Stimulated activated CD4-positive, alpha-beta T cell treated with anti-CD3 and anti-CD28 coated beads, Interleukin-15, amount 100 ng/mL, for 1 hour (primary cell): ENCODE measurements at places on chromosomes 6 and 20.

DNA sequence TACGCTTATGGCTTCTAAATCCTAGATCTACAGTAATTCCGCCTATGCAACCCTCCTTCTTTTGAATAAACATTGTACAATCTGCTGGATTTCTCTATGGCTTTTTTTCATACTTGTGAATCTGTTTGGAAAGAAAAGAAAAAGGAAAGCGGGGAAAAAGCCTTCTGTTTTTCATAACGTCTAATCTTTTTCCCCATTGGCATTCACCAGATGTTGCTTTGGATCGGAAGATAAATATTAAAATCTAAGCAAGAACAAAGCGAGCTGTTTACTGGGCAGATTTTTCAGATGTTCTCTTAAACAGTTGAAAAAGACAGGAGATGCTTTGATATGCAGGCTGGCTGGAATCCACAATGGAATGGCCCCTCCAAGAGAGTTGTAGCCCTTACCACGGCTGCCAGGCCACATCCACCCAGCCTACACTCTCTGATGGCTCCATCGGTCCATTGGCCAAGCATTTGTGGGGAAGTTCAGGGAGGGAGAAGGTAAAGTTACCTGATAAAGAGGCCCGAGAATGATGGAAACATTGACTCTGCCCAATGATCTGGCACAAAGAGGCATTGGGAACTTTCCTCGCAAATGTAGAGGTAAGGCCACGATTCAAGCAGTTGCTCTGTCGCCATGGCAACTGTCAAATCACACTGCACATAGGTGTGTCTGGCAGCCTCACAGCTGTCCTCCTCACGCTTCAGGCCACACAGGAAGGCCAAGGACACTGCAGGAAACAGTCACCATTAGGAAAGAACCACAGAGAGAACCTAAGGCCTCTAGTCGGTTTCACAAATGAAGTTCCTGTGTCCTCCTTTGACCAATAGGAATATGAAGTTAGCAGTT lies 70.3 kb downstream of the PKHD1 start:
- DNase-seq: no peak

- no peak for DNase-seq
Measured at GRCh38 chr6:67896476-67896875, 738.6 kb upstream of the ADGRB3 start.

DNA sequence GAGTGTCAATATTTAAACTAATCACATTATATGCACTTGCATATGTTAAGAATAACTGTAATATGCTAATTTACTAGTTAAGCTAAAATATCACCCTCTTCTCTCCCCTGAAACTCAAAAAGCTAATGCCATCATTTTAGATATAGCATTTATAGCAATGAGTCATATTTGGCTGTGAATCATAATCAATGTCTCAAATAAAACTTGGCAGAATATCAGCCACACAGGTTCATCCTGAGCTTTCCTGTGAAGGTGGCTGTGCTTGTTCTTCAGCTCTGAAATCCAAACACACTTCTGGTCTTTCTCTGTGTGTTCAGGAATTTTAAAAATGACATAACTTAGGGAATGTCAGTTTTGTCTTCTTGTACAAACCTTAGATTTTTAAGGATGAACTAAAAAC lies 12.8 kb upstream of the PNRC1 start:
- DNase-seq: no peak

DNA sequence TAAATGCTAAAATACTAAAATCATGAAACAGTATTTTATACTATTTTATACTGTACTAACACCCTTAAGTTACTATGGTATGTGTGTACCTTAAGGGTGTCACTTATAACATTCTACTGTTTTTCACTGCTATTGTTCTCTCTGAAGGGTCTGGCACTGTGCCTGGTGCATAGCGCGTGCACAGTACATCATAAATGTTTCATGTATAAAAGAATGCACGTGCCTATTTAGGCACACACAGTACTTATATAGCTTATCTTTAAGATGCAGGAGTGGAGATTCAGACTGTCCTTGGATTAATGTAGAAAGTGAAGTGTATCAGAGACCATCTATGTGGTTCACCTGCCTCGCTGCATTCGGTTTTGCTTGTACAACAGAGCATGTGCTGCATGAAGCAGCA lies 64.0 kb upstream of the SGK1 start:
- no peak for DNase-seq

GRCh38 chr6:33717934-33718455 lies 6.5 kb upstream of the UQCC2 start:
- no peak for DNase-seq

- no peak for DNase-seq
Measured at GRCh38 chr6:143970456-143971218, 37.4 kb downstream of the PLAGL1 start.

DNA sequence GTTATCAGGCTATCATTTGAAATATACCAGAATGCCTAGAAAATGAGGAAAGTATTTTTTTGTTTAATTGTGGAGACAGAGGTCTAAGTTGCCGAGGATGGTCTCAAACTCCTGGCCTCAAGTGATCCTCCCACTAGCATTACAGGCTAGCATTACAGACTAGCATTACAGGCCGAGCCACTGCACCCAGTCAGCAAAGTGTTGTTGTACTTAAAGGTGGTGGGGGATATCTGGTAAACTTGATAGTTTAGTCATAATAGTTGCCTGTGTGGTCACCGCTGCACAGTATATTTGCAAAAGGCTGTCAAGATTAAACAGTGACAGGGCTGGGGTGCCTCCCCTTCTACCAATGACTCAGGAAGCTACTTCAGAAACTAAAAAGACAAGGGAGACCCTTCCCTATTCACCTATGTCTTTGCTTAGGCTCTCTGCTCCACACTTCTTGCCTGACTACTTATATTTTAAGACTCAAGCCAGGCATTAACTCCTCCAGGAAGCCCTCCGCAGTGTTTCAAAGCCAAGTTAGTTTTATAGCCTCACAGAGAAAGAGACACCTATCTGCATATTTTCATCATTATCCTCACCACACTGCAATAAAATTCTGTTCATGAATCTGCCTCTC lies 3.1 kb upstream of the AKIRIN2 start:
- DNase-seq: no peak
